Activated effector memory CD4-positive, alpha-beta T cell treated with Interleukin-2 at 50 U/mL for 16 hours (primary cell): ENCODE measurements at places on chromosomes 5 and 9.

DNA sequence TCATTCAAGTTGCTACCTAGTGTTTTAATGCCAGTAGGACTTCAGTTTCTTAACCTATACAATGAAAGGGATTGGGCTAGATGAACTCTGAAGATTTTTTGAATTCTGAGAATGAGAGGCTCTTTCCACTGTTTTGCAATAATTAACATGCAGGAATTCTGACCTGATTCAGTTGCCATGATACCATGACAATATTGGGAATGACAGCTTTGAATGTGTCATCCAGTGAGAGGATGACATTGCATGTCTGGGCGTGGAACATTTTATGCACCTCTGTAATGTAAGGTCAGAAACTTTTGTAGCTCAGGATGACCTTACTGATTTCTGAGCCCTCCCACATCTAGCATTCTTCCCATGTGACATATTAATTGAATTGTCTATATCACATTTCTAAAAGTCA is 30.6 kb upstream of the SPINK5 start:
- no peak for DNase-seq

DNA sequence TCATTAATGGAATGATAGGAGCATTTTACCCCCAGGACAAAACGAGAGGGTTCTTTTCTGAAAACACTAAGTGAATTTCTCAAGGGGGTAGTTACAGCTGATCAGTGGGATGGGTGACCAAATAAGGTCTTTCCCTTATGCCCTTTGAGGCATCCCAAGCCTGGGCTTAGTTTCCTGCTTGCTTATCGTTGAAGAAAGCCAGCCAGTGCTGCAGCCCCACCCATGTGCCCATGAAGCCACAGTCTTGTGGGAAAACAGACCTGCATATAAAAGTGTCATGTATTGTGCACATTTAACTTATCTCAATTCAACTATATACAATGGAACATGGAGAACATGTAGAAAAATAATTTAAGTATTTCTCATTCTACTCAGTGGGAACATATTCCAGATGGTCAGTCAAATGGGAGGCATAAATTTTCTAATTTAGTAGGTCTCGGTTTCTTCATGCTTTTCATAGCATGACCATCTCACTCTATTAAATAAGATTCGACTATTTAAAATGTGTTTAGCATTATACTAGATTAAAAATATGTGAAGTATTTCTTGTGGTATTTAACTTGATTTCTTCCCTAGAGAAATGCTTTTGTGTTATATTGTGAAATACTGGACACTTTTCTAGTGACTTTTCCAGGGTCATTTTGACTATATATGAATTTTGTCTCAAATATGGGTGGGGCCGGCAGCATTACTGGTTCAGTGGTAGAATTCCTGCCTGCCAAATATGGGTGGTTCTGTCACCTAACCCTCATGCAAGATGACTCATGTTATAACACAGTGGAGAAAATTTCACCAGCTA is 189.7 kb upstream of the SGCD start:
- DNase-seq = no peak

DNA sequence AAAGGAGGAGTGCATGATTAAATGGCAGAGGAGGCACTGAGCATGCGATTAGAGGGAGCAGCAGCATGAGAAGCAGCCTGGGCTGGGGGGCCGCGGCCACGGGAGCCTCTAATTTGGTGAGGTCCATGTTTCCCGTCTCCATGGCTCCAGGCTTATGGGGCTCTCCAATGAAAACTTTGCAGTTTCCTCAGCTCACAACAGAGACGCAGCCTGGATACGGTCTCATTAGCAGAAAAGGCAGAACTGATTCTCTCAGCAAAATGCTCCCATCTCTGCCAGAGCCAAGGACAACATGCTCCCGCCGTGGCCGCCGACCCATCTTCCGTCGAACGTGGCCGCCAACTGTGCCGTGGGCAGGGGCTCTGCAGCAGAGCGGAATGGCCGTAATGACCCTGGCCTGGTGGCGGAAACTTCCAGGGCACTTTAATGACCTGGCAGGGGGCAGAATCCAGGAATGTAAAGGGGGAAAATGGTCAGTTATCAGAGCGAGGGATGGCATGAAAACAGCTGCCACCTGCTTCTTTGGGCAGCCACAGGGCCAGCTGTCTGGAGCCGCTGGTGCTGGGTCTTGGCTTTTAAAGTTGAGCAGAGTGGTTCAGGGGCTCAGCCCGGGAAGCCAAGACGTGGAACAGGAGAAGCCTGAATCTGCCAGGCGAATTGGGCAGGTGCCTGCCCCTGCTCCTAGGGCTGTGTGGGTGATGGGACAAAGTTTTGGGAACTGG is 76.5 kb downstream of the COL5A1 start:
- DNase-seq = no peak

DNA sequence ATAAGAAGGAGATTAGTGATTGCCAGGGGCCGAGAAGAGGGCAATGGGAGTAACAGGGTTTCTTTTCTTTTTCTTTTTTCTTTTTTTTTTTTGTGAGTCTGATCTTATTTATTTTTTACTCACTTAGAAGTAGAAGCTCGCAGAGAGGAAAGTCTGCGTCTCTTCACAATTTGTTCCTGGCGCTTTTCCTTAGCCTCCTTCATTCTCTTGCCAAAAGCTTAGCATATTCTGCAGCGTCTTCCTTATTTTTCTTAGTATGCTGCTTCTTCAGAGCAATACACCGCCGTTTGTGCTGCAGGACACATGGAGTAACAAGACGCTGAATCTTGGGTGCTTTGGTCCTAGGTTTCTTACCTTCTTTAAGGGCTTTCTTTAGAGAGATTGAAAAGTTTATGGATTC is 30.3 kb upstream of the DENND4C start:
- DNase-seq = no peak

DNA sequence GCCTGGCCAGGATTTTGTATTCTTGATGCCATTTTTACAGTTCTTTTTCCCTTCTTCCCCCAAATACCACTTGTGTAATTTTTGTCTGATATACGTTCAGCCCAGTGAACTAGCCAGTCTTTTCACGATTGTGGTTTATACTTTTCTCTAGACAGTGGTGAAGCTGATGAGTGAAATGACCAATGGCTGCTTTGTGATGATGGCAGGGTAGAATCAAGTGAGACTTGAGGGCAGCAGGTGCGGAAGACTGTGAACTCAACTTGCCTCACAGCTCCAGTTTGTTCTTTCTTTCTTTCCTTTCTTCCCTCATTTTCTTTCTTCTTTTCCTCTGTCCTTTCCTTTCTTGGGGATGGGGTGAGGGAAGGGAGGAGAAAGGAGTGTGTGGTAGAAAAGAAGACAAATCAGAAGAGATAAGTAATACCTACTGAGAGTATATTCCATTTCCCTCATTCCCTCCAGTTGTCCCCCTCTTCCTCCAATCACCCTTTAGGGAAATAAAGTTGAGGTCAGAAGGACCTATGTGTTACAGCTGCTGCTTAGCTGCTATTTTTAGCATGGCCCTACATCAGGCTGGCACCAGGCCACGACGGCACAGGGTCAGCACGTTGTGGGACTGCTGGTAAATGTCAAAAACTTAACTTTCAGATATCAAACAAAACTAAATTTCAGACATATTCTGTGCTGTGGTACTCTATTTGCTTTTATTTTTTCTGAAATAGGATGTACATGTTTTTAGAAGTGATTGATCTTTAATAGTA is 12.3 kb downstream of the ZSWIM6 start:
- no peak for DNase-seq

DNA sequence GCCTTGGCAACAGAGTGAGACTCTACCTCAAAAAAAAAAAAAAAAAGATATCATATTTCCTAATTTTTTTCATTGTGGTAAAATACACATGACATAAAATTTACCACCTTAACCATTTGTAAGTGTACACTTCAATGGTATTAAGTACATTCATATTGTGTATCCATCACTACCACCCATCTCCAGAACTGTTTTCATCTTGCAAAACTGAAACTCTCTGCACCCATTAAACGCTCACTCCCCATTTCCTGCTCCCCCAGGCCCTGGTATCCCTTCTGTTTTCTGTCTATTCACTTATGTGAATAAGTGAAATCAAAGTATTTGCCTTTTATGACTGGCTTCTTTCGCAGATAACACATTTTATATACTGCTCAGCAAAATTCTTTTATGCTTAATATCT is 12.8 kb downstream of the LRRC8A start:
- no peak for DNase-seq

- no peak for DNase-seq
Observed at GRCh38 chr9:27165670-27166069, 56.6 kb downstream of the TEK start.

- DNase-seq = no peak
Observed at GRCh38 chr5:159951387-159951786, 35.1 kb downstream of the ADRA1B start.

- DNase-seq = no peak
Observed at GRCh38 chr9:78115073-78115472, 83.5 kb upstream of the GNAQ start.

GRCh38 chr9:116953271-116953670 is 266.2 kb downstream of the TRIM32 start:
- no peak for DNase-seq

GRCh38 chr5:54904425-54904824 is 81.0 kb downstream of the ESM1 start:
- no peak for DNase-seq

GRCh38 chr9:5999443-6000101 is 15.9 kb downstream of the RANBP6 start:
- DNase-seq = no peak

- no peak for DNase-seq
Observed at GRCh38 chr5:173718469-173718868, 102.0 kb upstream of the BOD1 start.

DNA sequence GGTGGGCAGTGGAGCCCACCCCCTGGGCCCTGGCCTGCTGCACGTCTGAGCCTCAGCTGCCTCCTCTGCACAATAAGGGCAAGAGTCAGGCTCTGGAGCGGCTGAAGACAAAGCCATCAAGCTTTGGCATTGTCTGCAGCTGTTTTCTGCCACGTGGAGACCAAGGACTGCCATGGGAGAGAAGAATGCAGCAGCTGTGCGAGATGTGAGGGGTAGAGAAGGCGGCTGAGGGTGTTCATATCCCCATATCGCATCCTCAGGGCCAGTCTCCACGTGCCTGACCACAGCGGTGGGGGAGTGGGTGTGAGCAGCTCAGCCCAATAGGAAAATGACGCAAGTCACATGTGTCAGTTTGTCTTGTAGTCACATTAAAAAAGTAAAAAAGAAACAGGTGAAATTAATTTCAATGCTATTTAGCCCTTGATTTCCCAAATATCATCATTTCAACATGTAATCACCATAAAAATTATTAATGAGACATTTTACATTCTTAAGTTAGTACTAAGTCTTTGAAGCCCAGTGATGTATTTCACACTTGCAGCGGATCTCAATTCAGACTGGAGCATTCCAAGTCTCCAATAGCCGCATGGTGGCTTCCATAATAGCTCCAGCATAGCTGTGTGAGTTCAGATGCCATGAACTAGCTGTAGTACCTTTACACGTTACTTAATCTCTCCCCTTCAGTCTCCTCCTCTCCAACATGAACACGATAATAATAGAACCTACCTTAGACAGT is 6.6 kb downstream of the C1QTNF2 start:
- DNase-seq = no peak

GRCh38 chr5:71695595-71695994 is 23.5 kb upstream of the CARTPT start:
- DNase-seq = no peak

GRCh38 chr5:71701407-71701806 is 17.7 kb upstream of the CARTPT start:
- DNase-seq = no peak

DNA sequence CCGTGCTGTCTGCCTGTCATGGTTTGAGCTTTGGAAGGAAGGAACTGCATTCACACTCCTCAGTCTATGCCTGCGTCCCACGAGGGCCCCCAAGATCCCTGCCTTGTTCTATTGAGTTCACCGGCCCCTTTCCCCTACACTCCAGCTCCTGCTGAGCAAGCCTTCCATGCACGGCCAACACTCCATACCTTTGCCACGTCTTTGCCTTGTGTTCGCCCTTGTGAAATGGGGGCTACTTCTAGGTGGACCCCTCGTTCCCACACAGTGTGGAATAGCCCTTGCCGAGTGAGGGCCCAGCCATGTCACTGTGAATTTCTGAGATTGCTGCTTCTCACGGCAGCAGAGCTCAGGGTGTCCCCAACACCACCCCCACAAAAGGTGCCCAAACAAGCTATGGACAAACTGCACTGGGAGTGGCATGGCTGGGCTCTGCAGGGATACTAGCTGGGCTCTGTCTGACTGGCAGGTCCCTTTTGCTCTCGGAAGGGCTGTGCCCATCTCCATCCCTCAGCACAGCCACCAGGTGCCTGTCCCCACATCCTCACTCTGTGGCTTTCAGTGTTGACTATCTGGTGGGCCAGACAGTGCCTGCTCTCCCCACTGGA is 67.9 kb upstream of the ADAMTS2 start:
- no peak for DNase-seq

GRCh38 chr5:20636686-20637085 is 648.7 kb upstream of the CDH18 start:
- no peak for DNase-seq

DNA sequence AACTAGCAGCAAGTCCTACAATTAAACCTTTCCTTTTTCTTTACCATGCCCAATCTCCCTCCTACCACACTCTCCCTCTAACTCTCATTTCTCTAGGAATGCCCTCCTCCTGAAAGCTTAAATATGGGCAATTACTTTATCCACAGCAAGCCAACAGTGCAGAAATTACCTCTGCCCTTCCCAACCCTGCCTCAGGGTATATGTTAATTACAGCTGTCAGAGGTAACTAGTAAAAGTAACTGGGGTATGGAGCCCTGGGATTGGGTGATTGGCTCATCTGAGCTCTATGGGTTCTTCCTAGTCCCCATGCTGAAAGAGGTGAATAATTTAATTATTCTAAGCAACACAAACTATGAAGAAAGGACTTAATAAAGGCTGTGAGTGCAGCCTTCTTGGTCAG is 478.9 kb upstream of the NMUR2 start:
- DNase-seq = no peak

- DNase-seq = no peak
Observed at GRCh38 chr9:37939575-37940095, 35.7 kb upstream of the SLC25A51 start.

DNA sequence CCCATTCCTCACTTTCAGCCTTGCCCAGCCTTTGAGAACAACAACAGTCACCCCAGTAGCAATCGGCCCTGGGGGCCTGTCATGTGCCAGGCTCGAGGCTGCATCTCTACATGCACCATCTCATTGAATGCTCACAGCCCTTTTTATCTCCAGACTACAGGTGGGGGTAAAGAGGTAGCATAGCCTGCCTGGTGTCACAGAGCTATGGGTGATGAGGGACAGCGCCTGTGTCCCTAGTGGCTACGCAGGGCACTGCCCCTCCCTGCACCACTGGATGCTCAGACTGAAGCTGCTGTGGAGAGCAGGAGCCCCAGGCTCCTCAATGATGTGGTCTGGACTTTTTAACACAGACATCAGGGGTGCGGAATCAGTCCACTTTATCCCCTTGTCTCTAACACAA is 2.8 kb downstream of the CAMK2A start:
- DNase-seq = no peak

DNA sequence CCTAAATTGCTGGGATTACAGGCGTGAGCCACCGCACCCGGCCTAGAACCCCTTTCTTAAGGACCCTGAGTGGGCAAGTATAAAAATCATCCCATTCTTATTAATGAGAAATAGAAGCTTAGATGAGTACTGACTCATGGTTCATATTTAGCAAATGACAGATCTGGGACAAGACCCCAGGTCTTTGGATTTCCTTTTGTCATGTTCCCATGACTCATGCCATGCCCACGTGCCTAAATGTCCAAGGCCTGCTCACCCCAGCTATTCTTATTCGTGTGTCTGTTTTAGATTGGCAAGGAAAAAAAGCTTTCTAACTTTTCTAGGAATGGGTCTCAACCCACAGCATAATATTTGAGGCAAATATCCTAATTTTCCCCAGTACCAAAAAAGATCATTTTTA is 57.7 kb upstream of the RPS23 start:
- no peak for DNase-seq

GRCh38 chr9:137723783-137724445 is 105.1 kb downstream of the EHMT1 start:
- no peak for DNase-seq
